ENCODE measurements at places on chromosomes 5 and 9.

DNA sequence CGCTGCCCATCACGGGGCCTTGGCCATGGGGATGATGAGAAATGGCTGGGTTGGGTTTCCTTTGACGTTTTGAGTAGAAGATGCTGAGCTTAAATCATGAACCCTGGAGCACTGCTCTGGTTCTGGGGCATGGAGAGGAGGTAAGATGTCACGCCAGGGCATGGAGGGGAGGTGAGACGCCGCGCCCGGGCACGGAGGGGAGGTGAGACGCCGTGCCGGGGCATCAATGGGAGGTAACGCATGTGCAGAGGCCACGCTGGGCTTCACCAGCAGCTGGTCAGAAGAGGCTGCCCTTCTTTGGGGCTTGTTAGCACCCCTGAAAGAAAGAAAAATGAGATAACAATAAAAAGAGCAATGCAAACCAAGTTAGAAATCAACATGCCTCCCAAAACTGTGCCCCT, 322.5 kb upstream of the IRX4 start:
- DNase-seq = no peak

GRCh38 chr9:123319541-123320339, 36.3 kb upstream of the CRB2 start:
- DNase-seq = no peak

DNA sequence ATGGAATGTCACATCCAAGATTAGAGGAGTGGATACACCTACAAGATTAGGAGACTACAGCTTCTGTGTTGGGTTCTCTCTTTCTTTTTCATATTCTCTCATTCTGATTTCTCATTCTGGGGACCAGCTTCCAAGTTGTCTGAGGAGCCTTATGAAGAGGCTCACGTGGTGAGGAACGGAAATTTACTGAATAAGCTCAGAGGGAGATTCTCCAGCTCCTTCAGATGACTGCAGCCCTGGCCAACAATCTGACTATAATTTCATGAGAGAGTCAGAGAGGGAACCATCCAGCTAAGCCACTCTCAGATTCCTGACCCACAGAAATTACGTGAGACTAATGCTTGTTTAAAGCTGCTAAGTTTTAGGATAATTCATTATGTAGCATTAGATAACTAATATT, 27.1 kb upstream of the TENT2 start:
- DNase-seq = no peak

- DNase-seq = no peak
These were observed 84.3 kb downstream of the SH3TC2 start for GRCh38 chr5:148978370-148979082.

DNA sequence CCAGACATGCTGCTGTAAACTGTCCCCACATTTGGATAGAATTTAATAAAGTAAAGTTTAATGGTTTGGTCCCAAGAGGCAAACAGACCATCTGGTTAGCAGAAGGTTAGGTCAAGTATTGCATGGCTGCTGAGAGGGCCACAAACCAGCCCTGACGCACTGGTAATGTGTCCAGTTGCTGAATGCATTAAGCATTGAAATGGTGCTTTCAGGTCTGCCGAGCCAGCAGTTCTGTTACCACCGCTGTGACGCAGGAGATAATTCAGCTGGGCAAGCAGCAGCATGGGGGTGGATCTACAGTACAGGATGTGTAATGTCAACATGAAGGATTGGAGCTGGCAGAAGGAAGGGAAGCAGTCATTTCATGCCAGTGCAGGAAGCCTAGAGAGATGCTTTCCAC, 16.0 kb downstream of the ZNF462 start:
- no peak for DNase-seq

GRCh38 chr5:143428155-143428554, 24.7 kb upstream of the NR3C1 start:
- DNase-seq = no peak

Measured in activated effector memory CD4-positive, alpha-beta T cell treated with Interleukin-2 at 50 U/mL for 16 hours (primary cell).